Stimulated activated CD4-positive, alpha-beta T cell treated with anti-CD3 and anti-CD28 coated beads, TNF-alpha, amount 100 ng/mL, for 1 hour (primary cell): ENCODE measurements at places on chromosomes 5 and 9.

- no peak for DNase-seq
Measured at GRCh38 chr5:67827541-67827940, 388.0 kb upstream of the PIK3R1 start.

DNA sequence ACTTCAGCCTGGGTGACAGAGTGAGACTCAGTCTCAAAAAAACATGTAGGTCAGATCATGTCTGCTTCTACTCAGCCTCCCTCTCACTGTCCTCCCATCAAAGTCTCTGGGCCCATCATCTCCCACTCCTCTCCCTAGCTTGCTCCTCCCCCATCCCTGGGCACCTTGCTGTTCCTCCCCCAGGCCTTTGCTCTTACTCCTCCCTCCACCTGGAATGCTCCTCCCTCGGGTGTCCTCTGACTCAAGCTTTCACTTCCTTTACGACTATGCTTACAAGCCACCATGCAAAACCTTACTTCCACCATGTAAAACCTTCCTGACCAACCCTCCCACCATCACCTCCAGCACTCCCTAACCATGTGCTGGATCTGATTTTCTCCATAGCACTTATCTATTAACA, 51.5 kb downstream of the MTMR12 start:
- no peak for DNase-seq

- DNase-seq, result no peak
Measured at GRCh38 chr5:1547655-1548054, 23.9 kb upstream of the LPCAT1 start.

GRCh38 chr5:167813389-167813788, 478.1 kb upstream of the WWC1 start:
- DNase-seq, result no peak

GRCh38 chr5:176881021-176881749, 18.0 kb downstream of the HK3 start:
- DNase-seq, result no peak

- DNase-seq, result no peak
Measured at GRCh38 chr9:116494815-116495634, 192.1 kb upstream of the TRIM32 start.

DNA sequence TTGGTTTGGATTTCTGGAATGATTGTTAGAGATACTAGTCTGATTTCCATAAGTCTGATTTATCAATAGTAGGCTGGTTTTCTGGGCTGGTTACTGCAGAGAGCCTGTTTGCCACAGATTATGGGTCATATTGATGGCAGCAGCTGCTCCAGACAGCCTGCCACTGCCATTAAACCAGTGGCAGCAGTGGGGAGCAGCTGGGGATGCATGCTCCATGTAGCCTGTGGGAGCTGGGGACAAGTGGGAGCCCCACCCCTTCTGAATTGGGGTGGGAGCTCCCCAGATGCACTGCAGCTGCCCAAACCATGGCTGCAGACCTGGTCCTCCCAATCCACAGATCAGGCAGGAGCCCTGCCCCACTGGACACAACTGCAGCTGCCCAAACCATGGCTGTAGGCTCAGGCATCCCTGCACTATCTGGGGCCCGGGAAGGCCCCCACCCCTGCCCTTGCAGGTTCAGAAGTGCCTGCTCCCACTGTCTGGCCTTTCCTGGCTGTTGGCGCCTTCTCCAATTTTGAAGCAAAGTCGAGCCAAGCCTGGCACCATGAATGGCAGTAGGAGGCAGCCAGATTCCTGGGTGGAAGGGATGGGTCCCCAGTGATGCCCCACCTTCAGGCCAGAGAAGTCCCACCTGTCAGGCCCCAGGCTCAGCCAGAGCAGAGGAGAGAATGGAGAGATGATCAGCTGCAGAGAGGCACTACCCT, 402.9 kb upstream of the TYRP1 start:
- no peak for DNase-seq
